ENCODE measurements at places on chromosomes 11 and 22.

GRCh38 chr11:70495351-70496310, 97.3 kb downstream of the CTTN start:
- no peak for DNase-seq

GRCh38 chr11:103528596-103528995, 419.4 kb downstream of the DYNC2H1 start:
- no peak for DNase-seq

DNA sequence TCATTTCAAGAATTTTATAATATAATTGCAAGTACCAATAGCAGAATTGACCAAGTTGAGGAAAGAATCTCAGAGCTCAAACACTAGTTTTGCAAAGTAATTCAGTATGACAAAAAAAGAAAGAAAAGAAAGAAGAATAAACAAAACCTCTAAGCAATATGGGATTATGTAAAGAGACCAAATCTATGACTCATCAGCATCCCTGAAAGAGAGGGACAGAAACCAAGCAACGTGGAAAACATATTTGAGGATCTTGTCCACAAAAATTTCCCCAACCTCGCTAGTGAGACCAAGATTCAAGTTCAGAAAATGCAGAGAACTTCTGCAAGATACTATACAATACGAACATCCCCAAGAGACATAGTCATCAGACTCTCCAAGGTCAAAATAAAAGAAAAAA, 203.7 kb upstream of the DDI1 start:
- DNase-seq, result no peak

DNA sequence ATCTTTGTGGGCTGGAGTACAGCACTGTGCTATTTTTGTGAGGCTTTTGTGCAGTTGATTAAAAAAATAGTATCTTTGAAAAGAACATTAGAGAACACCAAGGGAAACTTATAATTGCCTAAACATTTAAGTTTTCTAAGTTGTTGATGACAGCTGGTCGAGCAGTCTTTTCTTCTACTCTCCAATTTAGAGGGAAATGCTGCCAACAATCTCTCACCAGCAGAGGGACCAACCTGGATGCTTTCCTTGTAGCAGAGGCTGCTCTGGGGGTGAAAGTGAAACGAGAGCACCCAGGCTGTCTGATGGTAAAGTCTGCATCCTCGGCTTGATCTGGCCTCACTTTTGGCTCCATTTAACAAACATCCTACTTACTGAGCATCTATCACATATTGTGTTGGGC, 1286.5 kb upstream of the TENM4 start:
- DNase-seq, result peak; percentile 4

GRCh38 chr11:65432100-65432650, 9.6 kb downstream of the NEAT1 start:
- no peak for DNase-seq

GRCh38 chr11:109728056-109728455, 306.1 kb downstream of the C11orf87 start:
- no peak for DNase-seq

Data from anterior cingulate cortex (tissue), 58 donors.